Stimulated activated CD4-positive, alpha-beta T cell treated with anti-CD3 and anti-CD28 coated beads, Interleukin-12 subunit alpha, Interleukin-12 subunit beta, amount 100 ng/mL, for 24 hours (primary cell): ENCODE measurements at places on chromosomes 1 and 21.

DNA sequence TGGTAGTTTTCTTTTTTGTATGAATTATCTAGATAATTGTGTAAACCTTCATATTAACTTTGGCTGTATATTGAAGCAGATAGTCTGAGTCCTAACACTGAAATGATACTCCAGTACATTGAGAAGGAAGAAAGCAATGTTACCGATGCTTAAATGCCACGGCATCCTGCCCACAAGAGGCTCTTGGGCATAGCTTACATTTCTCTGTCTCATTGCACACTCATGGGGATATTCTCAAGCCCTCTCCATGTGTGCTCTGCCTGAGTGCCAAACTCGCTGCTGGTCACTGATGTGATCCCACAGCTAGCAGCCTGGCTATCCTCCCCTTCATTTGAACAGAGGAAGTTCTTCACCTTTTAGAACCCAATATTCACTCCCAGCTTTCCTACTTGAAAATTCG lies 179.4 kb downstream of the TGFB2 start:
- no peak for DNase-seq

DNA sequence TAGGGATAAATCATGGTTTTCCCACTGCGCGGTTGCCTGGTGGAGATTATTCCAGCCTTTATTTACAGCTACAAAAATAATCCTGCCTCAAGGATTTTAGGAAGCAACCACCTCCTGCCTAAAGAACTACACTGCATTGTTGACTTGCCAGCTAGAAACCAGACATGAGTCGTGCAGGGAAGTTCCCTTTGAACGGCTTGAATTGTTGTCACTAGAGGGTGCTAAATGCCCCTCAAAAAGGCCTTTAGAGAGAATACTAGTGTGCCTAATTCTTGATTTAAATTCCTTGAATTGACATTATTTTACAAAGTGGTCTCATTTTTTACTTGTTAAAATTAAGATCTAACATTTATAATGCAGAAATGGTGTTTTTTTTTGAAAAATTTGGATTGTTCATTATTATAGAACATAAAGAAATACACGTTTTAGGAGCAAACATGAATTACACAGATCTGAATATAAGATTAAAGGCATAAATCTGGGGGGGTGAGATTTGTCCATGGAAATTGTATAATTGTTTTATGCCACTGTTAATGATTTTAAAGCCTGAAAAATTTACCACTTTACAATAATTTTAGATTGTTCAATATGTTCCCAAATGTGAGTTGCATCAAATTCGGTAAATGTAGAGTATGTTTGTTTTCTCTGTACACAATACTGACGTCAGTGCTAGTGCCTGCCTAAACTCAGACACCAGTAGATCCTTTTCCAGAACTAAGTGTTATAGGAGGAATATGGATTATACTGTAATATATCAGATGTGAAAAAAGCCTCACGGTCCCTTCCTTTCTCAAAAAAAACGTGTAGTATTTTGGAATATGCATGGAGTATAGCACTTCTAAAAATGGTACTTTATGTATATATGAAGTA lies 7.6 kb upstream of the ERG start:
- no peak for DNase-seq

GRCh38 chr1:199671684-199672083 lies 355.8 kb upstream of the NR5A2 start:
- no peak for DNase-seq

- DNase-seq: no peak
Observed at GRCh38 chr1:31902510-31902860, 35.7 kb downstream of the PTP4A2 start.

GRCh38 chr1:37174876-37175275 lies 140.6 kb upstream of the GRIK3 start:
- no peak for DNase-seq

DNA sequence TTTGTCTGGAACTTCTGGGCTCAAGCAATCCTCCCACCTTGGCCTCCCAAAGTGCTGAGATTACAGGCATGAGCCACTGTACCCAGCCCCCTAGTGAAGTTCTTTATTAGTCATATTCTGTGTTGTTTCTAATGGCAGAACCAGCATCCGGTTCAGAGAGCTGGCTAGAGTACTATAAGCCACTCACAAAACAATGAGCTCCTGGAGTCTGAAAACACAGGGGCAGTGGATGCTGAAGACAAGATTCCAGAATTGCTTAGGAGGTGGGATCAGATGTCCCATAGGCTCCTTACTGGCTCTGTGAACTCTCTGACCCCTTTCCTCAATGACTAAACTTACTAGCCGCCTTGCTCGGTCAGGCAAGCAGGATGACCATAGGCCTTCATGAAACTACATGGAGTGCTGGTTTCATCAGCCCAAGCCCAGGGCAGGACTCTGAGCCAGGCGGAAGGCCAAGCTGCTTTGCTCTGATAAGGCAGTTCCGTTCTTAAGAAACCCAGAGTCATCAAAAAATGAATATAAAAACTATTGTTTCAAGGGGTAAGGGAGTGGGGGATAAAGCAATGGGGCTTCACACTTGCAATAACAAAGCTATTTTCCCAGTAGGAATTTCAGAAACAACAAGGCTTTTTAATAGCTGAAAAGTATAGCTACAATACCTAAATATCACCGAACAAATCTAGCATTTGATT lies 8.1 kb downstream of the MTHFR start:
- DNase-seq: no peak

GRCh38 chr1:168603501-168604110 lies 27.2 kb downstream of the XCL1 start:
- peak; percentile 64 for DNase-seq

- no peak for DNase-seq
Observed at GRCh38 chr1:193685986-193686385, 499.6 kb upstream of the B3GALT2 start.

- DNase-seq: no peak
Observed at GRCh38 chr1:204941421-204942338, 71.0 kb downstream of the NFASC start.
